ENCODE measurements at places on chromosomes 6 and 20.

DNA sequence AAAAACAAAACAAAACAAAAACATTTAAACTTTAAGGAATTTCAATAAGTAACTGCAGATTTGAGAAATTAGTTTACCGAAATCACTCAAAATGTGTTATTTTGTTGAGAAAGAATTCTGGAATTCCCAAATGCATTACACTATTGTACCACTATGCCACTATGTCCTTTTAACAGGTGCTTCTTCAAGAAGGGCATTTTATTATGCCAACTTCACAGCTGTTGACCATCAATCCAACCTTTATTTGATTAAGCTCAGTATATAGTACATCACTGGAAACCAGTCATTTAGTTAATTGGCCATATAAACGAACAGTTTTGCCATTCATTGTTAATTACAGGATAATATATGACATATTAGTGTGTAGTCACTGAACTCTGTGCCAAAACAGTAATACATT lies 221.7 kb downstream of the ARHGAP18 start:
- DNase-seq = no peak

- DNase-seq = no peak
These were observed 329.3 kb upstream of the IRAK1BP1 start for GRCh38 chr6:78538002-78538401.

- DNase-seq = no peak
These were observed 154.4 kb downstream of the DTNBP1 start for GRCh38 chr6:15508441-15508871.

- DNase-seq = no peak
These were observed 80.7 kb downstream of the SYTL3 start for GRCh38 chr6:158730541-158730907.
